ENCODE measurements at places on chromosomes 6 and 20. TPM values are rescaled to one million over a fixed set of nuclear protein-coding genes. Genes with fewer than 3 reads are reported as not detected.

The C6orf163 gene
- total RNA-seq = 0.17 TPM

The CALHM4 gene
- total RNA-seq = not detected

The KIF13A gene
- total RNA-seq = 20.3 TPM

The DEF6 gene
- 0.03 TPM for total RNA-seq

The NFATC2 gene
- 6.8 TPM for total RNA-seq

The TMEM30A gene
- 34.2 TPM for total RNA-seq

The CHRNA4 gene
- 0.48 TPM for total RNA-seq

The EYS gene
- total RNA-seq = 0.19 TPM

The BMP6 gene
- total RNA-seq = 19.1 TPM

The PNLDC1 gene
- 0.06 TPM for total RNA-seq

The COL21A1 gene
- 0.76 TPM for total RNA-seq

The DZANK1 gene
- total RNA-seq = 2.7 TPM

The RNF182 gene
- total RNA-seq = 3.5 TPM

The ARMH2 gene
- not detected for total RNA-seq

The PRDM13 gene
- 0.93 TPM for total RNA-seq

The NHSL1 gene
- 2.6 TPM for total RNA-seq

The B3GAT2 gene
- 0.03 TPM for total RNA-seq

The NRM gene
- 20.0 TPM for total RNA-seq

The SLCO4A1 gene
- 8.4 TPM for total RNA-seq

The MTFR2 gene
- total RNA-seq = 12.8 TPM

The BTNL2 gene
- total RNA-seq = not detected

The UNC93A gene
- not detected for total RNA-seq

The FERMT1 gene
- 17.4 TPM for total RNA-seq

The ZBTB46 gene
- total RNA-seq = 0.66 TPM

The SPDEF gene
- 2.4 TPM for total RNA-seq

The GPX5 gene
- not detected for total RNA-seq

The TSPYL4 gene
- total RNA-seq = 2.9 TPM

The TFAP2A gene
- total RNA-seq = 16.9 TPM

The IL17A gene
- not detected for total RNA-seq

The MAFB gene
- 0.11 TPM for total RNA-seq

The HCK gene
- total RNA-seq = 0.12 TPM

The LY6G6F gene
- total RNA-seq = not detected

The STK35 gene
- total RNA-seq = 12.4 TPM

The ME1 gene
- total RNA-seq = 39.8 TPM

The CALHM5 gene
- total RNA-seq = 0.04 TPM

Data from A549 treated with CORT108297 at 1 μM for 4 hours (cell line).